Naive thymus-derived CD4-positive, alpha-beta T cell (primary cell): ENCODE measurements at places on chromosomes 3 and 15. TPM values are rescaled to one million over a fixed set of nuclear protein-coding genes. Genes with fewer than 3 reads are reported as not detected.
A peak's percentile ranks its signal among the peaks of the same experiment; 100 is the strongest.

DNA sequence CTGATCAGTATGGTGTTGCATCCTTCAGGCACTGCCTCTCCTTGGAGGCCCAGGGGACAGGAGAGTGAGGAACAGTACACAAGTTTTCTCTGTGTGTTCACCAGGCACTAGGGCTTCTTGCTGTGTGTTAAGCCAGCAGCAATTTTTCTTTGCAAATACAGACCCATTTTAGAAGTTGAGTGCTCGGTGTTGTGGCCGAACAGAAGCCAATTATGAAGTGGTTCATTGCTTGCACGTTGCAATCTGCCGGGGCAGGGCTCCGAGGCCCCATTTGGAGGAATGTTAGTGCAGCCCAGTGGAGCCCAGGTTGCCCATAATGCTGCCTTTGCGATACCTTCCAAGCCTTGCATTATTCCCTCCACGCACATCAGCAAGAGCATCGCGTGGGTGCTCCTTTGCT is 51.0 kb downstream of the EPHB1 start:
- no peak overlapping the region for H3K27ac ChIP-seq
- no peaks in the 10 kb centered on the region for H3K27me3 ChIP-seq
- no peak overlapping the region for H3K4me3 ChIP-seq
- H3K4me1 ChIP-seq, result no peaks in the 10 kb centered on the region

GRCh38 chr15:94229591-94230369 is 1.6 kb upstream of the MCTP2 start:
- no peaks in the 10 kb centered on the region for H3K36me3 ChIP-seq
- H3K27ac ChIP-seq, result no peak overlapping the region
- H3K4me1 ChIP-seq, result peaks cover 33% of the 10 kb centered on the region
- DNase-seq, result peak; percentile 36
- H3K27me3 ChIP-seq, result no peaks in the 10 kb centered on the region

DNA sequence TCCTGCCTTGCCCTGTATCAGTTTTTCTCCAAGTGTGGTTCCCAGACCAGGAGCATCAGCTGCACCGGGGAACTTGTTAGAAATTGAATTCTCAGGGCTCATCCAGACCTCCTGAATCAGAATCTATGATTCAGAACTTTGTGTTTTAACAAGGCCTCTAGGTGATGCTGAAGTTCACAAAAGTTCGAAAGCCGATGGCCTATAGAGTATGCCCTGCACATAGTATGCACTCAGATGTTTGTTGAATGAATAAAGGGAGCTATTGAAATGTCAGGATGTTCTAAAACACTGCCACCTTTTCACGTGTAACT is 664 bp upstream of the LARP6 start:
- H3K36me3 ChIP-seq, result no peaks in the 10 kb centered on the region
- no peak overlapping the region for H3K27ac ChIP-seq
- H3K27me3 ChIP-seq, result no peaks in the 10 kb centered on the region
- H3K4me3 ChIP-seq, result no peak overlapping the region
- no peaks in the 10 kb centered on the region for H3K4me1 ChIP-seq
- DNase-seq, result no peak

ULK3 gene
- 106 TPM for total RNA-seq

DNA sequence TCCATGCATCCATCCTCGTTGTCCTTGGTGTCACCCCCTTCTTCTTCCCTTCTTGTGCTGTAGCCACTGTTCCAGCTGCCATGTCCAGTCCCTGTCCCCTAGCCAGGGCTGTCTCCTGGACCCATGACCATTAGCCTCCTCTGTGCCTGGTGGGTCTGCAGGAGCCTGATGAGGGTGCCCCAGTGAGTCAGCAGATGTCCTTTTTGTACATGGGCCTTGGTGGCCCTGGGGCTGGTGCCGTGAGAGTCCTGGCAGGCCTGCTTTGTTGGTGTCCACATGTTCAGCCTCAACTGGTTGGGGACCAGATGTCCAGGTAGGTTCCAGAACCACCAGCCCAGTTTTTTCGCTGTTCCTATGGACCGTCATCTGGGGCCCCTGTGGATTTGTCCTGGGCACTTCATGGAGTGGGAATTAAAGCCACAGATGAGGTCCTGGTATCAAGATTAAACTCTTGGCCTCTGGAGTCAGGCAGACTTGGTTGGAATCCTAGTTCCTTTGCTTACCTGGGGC is 66.1 kb downstream of the FBLN2 start:
- DNase-seq, result no peak
- no peaks in the 10 kb centered on the region for H3K36me3 ChIP-seq
- no peak overlapping the region for H3K4me3 ChIP-seq
- H3K4me1 ChIP-seq, result no peaks in the 10 kb centered on the region
- no peaks in the 10 kb centered on the region for H3K27me3 ChIP-seq

GRCh38 chr3:160193644-160194192 is 31.5 kb upstream of the C3orf80 start:
- no peak overlapping the region for H3K27ac ChIP-seq
- H3K36me3 ChIP-seq, result no peaks in the 10 kb centered on the region
- no peak for DNase-seq
- no peak overlapping the region for H3K4me3 ChIP-seq

- H3K4me3 ChIP-seq, result no peak overlapping the region
- H3K27ac ChIP-seq, result no peak overlapping the region
- no peaks in the 10 kb centered on the region for H3K27me3 ChIP-seq
- DNase-seq, result no peak
- no peaks in the 10 kb centered on the region for H3K36me3 ChIP-seq
- H3K4me1 ChIP-seq, result no peaks in the 10 kb centered on the region
Observed at GRCh38 chr15:45106002-45106790, 7.8 kb downstream of the DUOX2 start.

GRCh38 chr3:53235545-53235944 is 20.3 kb downstream of the TKT start:
- H3K36me3 ChIP-seq, result peaks cover 96% of the 10 kb centered on the region
- DNase-seq, result no peak
- H3K4me3 ChIP-seq, result no peak overlapping the region
- H3K27ac ChIP-seq, result no peak overlapping the region

- DNase-seq, result no peak
- H3K4me1 ChIP-seq, result peaks cover 25% of the 10 kb centered on the region
- no peaks in the 10 kb centered on the region for H3K27me3 ChIP-seq
- no peak overlapping the region for H3K4me3 ChIP-seq
- no peak overlapping the region for H3K27ac ChIP-seq
- H3K36me3 ChIP-seq, result no peaks in the 10 kb centered on the region
Observed at GRCh38 chr3:15470261-15470660, 42.9 kb downstream of the EAF1 start.

RAB8B gene
- 97.0 and 100 TPM in 2 replicates for total RNA-seq

DNA sequence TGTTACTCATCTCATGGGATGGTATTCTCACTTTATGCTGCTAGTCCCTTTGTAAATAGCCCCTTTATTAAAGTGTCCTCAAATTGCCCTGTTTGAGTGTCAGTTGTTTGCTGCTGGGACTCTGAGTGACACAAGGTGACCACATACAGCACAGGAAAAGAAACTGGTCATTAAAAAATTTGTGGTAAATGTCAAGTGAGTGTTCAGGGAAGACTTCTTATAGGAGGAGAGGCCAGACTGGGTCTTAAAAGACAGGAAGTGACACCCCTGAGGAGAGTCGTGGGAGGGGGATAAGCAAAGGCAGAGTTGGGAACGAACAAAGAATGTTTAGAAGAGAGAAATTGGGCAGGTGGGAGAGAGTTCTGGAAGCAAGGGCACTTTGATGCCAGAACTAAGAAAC is 35.2 kb downstream of the CCR3 start:
- no peak for DNase-seq
- no peak overlapping the region for H3K4me3 ChIP-seq
- H3K36me3 ChIP-seq, result no peaks in the 10 kb centered on the region

DNA sequence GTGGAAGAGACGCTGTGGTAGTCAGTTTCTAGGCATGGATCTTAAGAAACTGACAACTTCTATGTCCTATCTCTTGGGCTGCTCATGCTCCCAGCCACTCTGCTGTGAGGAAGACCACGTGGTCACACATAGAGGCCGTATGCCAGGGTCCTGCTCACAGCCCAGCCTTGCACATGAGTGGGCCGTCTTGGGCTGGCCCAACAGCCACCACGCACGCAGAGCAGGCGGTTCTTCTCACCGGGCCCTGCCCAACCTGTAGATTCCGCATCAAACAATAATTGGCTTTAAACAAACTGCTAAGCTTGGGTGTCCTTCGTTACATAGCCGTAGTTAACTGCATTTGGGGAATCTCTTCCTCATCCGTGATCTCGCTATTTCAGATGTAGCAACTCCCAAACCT is 26.0 kb downstream of the SLC41A3 start:
- no peak overlapping the region for H3K4me3 ChIP-seq
- no peak for DNase-seq
- H3K27ac ChIP-seq, result no peak overlapping the region
- H3K27me3 ChIP-seq, result no peaks in the 10 kb centered on the region
- peaks cover 8% of the 10 kb centered on the region for H3K36me3 ChIP-seq

RARB gene
- total RNA-seq, result not detected in 2 replicates

ARL13B gene
- total RNA-seq, result 8.8 TPM

IGDCC3 gene
- total RNA-seq, result not detected

DNA sequence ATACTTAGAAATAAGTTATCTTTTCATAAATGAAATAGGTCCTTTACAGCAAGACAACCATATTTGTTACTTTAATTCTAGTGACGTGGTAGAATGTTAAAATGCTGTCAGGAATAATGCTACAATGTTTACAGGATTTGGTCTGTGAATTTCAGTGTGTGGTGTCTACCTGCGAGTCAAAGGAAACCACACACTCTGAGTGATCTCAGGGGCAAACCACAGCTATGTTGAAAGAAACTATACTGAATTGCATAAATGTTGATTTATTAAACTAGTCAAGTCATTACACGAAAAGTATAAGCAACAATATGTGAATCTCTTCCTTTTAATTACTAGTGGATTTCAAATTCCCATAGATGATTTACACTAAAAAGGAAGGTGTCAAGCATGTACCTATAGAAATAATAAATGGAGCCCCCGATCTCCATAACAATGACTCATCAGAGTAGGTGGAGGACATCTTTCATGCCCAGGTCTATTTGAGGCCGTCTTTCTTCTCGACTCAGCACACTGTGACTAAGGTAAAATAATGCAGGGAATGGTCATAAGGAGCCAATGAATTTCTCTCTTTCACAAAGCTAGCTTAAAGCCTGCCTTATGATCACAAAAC is 463.0 kb downstream of the ERC2 start:
- no peaks in the 10 kb centered on the region for H3K36me3 ChIP-seq
- H3K27ac ChIP-seq, result no peak overlapping the region
- H3K4me1 ChIP-seq, result no peaks in the 10 kb centered on the region
- DNase-seq, result no peak

GRCh38 chr3:18098960-18099587 is 326.1 kb downstream of the SATB1 start:
- no peak overlapping the region for H3K4me3 ChIP-seq
- H3K27me3 ChIP-seq, result no peaks in the 10 kb centered on the region
- no peaks in the 10 kb centered on the region for H3K4me1 ChIP-seq
- no peak overlapping the region for H3K27ac ChIP-seq
- H3K36me3 ChIP-seq, result no peaks in the 10 kb centered on the region
- no peak for DNase-seq

DNA sequence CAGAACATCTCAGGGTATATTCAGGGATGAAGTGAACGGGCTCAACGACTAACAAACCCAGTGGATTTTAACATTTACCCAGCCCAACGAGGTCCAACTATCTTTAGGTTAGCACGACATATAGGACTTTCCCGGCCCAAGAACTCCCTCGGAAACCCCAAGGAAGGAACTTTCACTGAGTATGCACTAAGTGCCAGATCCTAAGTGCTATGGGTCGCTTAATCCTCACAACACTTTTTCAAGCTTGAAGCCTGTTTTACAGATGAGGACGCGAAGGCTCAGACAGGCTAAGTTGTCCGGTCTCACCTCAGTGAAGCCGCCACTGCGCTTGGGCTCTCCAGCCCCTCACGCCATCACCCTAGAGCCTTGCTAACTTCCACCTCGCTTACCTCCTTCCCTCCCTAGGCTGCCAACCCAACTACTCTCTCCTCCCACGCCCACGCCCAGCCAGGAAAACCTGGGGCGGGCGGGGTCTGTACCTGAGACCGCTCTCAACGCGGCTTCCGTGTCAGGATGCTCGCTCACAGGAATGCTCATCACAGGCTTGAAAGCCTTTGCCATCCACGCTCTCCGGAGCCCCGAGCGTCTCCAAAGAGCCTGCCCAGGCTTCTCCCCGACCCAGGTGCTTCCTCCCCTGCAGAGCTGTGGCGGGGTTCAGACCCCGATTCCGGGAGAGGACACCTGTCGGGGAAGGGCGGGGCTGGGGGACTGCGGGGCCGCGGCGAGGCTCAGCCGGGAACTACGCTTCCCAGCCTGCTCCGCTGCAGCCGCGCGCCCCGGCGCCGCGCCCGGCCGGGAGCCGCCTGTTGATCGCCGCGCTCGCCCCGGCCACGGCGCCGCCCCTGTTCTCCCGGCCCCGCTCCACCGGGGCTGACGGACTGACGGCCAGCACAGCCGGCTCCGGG is at the start of gene TMOD2:
TSS of gene TMOD2 (plus strand) at position 806 of the 905 bp plus-strand sequence. CDS start 14,845 bp downstream, outside the sequence.
- H3K36me3 ChIP-seq, result no peaks in the 10 kb centered on the region
- no peaks in the 10 kb centered on the region for H3K4me1 ChIP-seq
- peak within 1 kb of the TSS; percentile 55 for H3K4me3 ChIP-seq
- H3K27me3 ChIP-seq, result no peaks in the 10 kb centered on the region
- DNase-seq, result peak; percentile 44

DNA sequence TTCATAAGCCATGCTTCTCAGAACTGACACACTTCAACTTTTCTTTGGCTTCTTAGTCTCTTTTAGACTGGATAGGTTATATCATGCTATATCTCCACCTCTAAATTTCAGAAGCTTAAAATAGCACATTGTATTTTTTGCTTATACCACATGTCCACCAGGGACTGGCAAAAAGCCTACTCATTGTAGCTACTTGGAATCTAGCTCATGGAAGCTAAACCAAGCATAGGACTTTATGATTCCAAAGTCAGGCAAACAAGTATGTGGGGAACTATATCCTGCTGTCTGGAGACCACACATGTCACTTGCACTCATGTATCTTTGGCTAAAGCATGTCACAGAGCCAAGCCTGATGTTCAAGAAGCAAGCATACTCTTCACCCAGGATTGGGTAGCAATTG is 245.0 kb upstream of the RASGRP1 start:
- H3K4me1 ChIP-seq, result no peaks in the 10 kb centered on the region
- no peak for DNase-seq
- no peak overlapping the region for H3K27ac ChIP-seq
- H3K27me3 ChIP-seq, result no peaks in the 10 kb centered on the region
